Fibroblast of skin of left quadriceps (primary cell): ENCODE measurements at places on chromosomes 16 and 17.

DNA sequence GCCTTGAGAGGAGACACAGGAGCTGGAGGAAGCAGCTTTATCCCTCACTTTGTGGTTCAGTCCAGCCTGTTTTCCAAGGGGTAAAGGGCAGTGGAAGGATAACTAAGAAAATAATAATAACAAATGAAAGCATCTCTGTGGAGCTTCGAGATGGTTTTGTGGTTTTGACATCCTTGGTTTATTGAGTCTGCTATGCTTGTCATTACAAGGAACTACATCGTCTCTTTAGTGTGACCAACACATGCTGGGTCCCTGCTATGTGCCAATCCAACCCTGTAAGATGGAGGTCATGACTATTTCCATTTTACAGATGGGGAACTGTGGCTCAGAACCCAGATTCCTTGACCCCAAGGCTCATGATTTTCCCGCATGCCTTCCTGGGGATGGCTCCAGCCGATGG, 124.8 kb downstream of the MRM1 start:
- DNase-seq = no peak

GRCh38 chr17:50541716-50542688, 5.0 kb upstream of the SPATA20 start:
- peak; percentile 51 for DNase-seq

GRCh38 chr16:81427219-81427618, 17.4 kb upstream of the CMIP start:
- no peak for DNase-seq

- DNase-seq = no peak
These were observed 2.2 kb downstream of the GJC1 start for GRCh38 chr17:44827863-44828262.

GRCh38 chr16:2194852-2195321, 1.5 kb downstream of the CASKIN1 start:
- DNase-seq = no peak

- DNase-seq = no peak
These were observed 18.4 kb upstream of the USP36 start for GRCh38 chr17:78859051-78859450.
